Placental epithelial cell (primary cell): ENCODE measurements at places on chromosomes 13 and 19. TPM values are rescaled to one million over a fixed set of nuclear protein-coding genes. Genes with fewer than 3 reads are reported as not detected.

GPR18 gene
- not detected in 2 replicates for total RNA-seq

LRCH1 gene
- 13.7 and 18.1 TPM in 2 replicates for total RNA-seq

PLIN5 gene
- total RNA-seq, result not detected in 2 replicates

MCEMP1 gene
- not detected in 2 replicates for total RNA-seq

LRRC25 gene
- total RNA-seq, result not detected in 2 replicates

TPTE2 gene
- total RNA-seq, result not detected in 2 replicates

ENOX1 gene
- total RNA-seq, result 1.6 and 4.7 TPM in 2 replicates

MATK gene
- total RNA-seq, result not detected in 2 replicates

S1PR2 gene
- total RNA-seq, result 10.6 and 18.1 TPM in 2 replicates

ZNF570 gene
- 7.5 and 9.4 TPM in 2 replicates for total RNA-seq

ZC3H4 gene
- total RNA-seq, result 16.2 and 17.7 TPM in 2 replicates

ZNF550 gene
- total RNA-seq, result 10.2 and 13.0 TPM in 2 replicates

ERICH4 gene
- total RNA-seq, result not detected in 2 replicates

GPR12 gene
- total RNA-seq, result not detected in 2 replicates

FOXA3 gene
- not detected in 2 replicates for total RNA-seq

SOX21 gene
- not detected in 2 replicates for total RNA-seq

GEMIN7 gene
- total RNA-seq, result 20.4 and 36.9 TPM in 2 replicates

MEIOSIN gene
- total RNA-seq, result not detected in 2 replicates

ZNF790 gene
- 6.7 and 7.7 TPM in 2 replicates for total RNA-seq

ATP4B gene
- not detected in 2 replicates for total RNA-seq

C1QTNF9 gene
- total RNA-seq, result not detected in 2 replicates

PIN1 gene
- total RNA-seq, result 37.7 and 76.9 TPM in 2 replicates

PRX gene
- 2.4 and 9.4 TPM in 2 replicates for total RNA-seq

SERPINE3 gene
- under 0.01 TPM in 2 replicates for total RNA-seq

TMEM190 gene
- 2.0 TPM in 1 of 2 replicates, not detected in the other for total RNA-seq

PCDH17 gene
- under 0.01 and 0.43 TPM in 2 replicates for total RNA-seq

CYP4F2 gene
- not detected in 2 replicates for total RNA-seq

BEST2 gene
- total RNA-seq, result not detected in 2 replicates

SSC5D gene
- 0.22 and 1.2 TPM in 2 replicates for total RNA-seq

CD37 gene
- total RNA-seq, result not detected in 2 replicates

DLL3 gene
- under 0.01 TPM in 1 of 2 replicates, not detected in the other for total RNA-seq

WDFY2 gene
- 5.0 and 5.1 TPM in 2 replicates for total RNA-seq

ZNF90 gene
- total RNA-seq, result 1.4 and 3.5 TPM in 2 replicates

NPAS1 gene
- total RNA-seq, result 0.11 and 0.39 TPM in 2 replicates

TEX29 gene
- total RNA-seq, result 0.79 TPM in 1 of 2 replicates, not detected in the other

CD177 gene
- total RNA-seq, result 0.33 and 0.39 TPM in 2 replicates

LILRB5 gene
- total RNA-seq, result not detected in 2 replicates

FTL gene
- 1,769 and 2,040 TPM in 2 replicates for total RNA-seq

TGFBR3L gene
- total RNA-seq, result 0.98 and 1.2 TPM in 2 replicates

CGB2 gene
- not detected in 2 replicates for total RNA-seq

FFAR1 gene
- total RNA-seq, result not detected in 2 replicates

SIAH3 gene
- total RNA-seq, result not detected in 2 replicates

KCNN4 gene
- 85.2 and 95.4 TPM in 2 replicates for total RNA-seq

SCN1B gene
- total RNA-seq, result 0.22 and 0.79 TPM in 2 replicates

LRG1 gene
- total RNA-seq, result not detected in 2 replicates

ZNF229 gene
- 14.7 and 18.8 TPM in 2 replicates for total RNA-seq

ZNF443 gene
- total RNA-seq, result 4.1 and 9.0 TPM in 2 replicates

AMH gene
- total RNA-seq, result 1.5 and 2.0 TPM in 2 replicates

C3 gene
- 0.33 TPM in 1 of 2 replicates, not detected in the other for total RNA-seq

PTGER1 gene
- 0.79 and 1.7 TPM in 2 replicates for total RNA-seq
